ENCODE measurements at places on chromosomes 1 and 21.

GRCh38 chr1:55723001-55723400 lies 507.8 kb upstream of the USP24 start:
- no peak for DNase-seq

- DNase-seq: peak; percentile 39
These were observed 98.9 kb downstream of the TNFSF18 start for GRCh38 chr1:172951730-172952365.

DNA sequence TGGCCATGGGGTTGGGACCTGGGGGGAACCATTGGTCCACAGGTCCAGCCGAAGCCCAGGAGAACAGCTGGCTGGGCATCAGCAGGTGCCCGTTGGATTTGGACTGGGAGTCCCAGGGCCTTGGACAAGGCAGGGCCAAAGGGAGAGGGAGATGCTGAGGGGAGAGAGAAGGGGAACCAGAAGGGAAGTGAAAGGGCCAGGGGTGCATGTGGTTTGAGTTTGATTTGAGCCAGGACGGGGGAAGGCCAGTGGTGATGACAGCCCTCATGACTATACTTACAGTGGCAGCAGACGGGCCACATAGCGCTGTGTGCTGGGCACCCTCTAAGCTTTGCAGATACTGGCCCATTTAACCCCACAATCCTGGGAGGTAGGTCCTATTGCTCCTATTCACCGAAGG lies 18.8 kb downstream of the AGRN start:
- DNase-seq: no peak

DNA sequence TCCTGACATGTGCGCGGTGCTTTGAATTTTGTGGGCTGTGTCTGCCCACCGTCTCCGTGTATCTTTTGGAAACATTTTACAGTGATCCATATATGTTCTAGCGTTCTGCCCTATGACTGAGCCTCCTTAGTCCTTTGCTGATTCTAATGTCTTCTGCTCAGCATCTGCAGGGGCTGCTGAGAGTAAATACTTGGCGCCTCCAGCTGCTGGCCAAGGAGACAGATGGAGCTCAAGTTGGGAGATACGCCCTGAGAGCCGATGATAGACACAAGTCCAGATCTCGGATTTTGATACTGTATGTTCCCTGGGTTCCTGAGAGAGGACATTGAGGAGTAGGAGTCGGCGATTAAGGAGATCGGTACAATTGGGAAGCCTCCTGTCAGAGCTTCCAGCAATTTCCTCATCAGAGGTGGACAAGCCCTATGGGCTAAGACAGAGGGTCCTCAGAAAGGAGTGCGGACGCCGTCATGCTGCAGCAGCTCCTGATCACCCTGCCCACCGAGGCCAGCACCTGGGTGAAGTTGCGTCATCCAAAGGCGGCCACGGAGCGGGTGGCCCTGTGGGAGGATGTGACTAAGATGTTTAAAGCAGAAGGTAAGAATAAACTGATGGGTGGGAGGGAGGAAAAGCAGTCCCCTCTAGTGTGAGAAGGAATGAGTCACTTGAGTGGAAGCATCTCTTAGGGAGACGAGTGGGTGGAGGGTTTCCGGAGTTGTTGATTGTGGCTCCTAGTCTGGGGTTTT lies 390 bp downstream of the ZFP69B start:
- DNase-seq: no peak

DNA sequence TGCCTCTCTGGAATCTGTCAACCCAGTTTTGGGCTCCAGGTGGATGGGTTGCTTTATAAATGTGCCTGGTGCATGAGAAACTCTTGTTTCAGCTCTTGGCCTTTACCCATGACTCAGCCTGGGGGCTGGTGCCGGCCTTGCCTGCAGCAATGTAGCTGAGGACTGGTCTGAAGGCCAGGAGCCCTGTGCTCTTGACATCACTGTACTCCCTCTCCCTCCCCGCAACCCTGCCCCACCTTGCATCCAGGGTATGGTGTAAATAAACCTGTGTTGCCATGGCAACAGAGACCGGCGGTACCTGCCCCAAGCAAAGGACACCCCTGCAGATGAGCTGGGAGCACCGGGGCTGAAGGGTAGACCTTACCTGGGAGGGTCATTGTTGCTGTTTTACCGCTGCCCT lies 13.3 kb downstream of the FAM151A start:
- DNase-seq: no peak

DNA sequence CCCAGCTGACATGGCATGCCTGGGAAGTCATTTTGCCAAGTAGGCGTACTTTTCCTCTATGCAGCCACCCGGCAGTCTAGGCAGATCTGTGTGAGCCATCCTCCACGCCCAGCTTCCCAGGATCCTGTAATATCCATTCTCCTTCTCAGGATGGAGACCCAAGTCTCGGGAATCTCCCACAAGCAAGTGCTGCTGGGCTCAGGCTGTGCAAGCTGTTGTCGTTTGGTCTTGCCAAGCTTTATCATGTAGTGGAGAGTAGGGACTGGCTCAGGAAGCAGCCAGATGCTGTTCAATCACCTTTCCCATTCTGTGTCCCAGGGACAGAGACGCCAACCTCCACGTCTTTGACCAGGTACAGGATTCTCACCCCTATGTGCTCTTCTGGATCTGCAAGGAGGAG lies 191.1 kb upstream of the TMEM51 start:
- DNase-seq: no peak

GRCh38 chr1:174018565-174018964 lies 3.6 kb downstream of the RC3H1 start:
- no peak for DNase-seq

GRCh38 chr1:56627636-56628039 lies 17.5 kb upstream of the PRKAA2 start:
- no peak for DNase-seq

DNA sequence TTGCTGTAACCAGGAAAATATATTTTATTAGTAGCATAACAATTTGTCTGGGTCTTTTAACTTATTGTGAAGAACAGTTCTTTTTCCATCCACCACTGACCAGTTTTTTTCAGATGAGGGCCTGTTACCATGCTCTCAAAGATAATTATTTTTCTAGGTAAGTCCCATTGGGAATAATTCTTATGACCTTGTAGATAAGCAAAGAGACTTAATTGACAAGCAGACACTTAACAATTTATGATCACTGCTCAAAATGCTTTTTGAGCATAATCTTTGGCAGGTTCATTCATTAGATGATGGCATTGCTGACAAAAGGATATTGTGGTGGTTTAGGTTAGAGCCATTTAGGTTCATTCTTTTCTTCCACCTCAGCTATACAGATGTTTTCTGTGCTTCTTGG lies 6.6 kb downstream of the SNX27 start:
- no peak for DNase-seq

GRCh38 chr1:223219846-223220610 lies 77.0 kb upstream of the TLR5 start:
- no peak for DNase-seq

DNA sequence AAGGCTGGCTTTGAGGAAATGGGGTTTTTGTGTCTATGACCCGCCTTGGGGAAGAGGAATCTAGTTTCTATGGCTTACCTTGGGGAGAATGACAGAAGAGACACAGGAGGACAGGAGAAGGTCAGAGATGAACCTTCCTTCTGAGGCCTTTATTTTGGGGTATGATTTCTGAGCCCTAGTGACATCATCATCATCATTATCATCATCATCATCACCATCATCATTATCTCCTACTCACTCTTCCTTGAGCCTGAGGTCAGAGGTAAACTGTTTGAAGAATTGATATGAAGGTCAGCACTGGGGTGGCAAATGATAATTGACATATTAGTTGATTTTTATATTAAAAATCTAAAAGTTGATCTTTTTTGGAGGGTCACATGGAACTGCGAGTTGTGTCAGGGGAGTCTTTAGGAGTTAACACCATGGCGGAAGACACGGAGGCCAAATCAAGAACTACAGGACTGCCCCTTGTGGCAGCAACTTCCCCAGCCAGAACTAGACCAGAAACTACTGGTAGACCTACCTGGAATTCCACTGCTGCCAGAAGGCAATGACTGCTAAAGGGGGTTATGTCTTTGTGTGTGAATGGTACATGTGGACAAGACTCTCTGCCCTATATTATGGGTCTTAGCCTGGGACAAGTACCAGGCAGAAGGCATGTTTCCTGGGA lies 49.8 kb upstream of the WLS start:
- DNase-seq: no peak

DNA sequence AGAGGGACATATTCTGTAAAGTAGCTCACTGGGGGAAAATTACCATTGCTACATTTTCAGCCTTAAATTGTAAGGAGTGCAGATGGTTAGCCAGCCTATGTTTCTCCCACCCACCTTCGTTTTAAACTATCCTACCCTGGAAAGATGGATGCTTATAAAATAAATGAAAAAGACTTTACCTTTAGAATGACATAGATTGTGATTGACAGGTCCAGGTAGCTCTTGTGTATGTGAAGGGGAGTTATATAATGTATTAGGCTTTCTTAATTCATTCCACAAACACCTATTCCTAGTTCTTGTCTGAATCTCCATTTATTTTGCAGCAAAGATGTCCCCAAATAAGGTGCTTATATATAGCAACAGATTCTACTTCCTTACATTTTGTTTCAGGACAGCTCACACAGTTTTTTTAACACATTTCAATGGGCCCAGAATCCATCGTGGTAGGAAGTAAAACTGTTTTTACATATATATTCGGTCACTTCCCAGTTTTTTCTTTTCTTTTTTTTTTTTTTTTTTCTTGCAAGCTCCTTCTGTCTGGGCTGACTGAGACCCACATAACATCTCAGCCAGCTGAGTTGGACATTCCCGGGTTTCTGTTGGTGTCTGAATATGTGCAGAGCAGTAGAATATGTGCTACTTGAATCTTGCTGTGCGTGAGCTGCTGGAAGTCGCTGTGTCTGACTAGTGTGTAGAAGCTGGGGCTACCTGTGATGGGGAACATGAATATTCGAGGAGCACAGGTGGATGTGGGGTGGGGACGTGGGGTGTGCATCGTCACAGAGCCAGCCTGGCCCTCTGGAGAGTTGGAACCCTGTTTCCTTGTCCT lies 27.8 kb downstream of the UCK2 start:
- no peak for DNase-seq

GRCh38 chr1:154479764-154480421 lies 22.1 kb upstream of the TDRD10 start:
- DNase-seq: peak; percentile 78

- no peak for DNase-seq
These were observed 127.0 kb upstream of the F3 start for GRCh38 chr1:94668528-94668927.

DNA sequence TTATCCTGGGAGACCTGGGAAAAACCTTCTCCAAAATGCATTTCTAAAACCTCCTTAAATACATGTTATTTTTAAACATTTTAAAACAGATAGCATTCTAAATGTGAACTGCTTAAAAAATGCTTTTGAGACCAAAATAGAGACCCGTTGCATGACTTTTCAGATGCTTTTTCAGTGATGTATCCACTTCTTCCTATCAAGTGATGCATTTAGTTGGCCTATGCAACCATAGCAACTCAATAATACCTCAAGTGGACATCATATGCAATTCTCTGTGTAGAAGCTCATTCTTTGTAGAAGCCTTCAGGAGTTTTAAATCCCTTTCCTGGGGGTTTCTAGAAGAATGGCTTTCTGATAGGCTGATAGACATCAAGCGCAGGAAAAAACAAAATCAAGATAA lies 94.5 kb upstream of the RAVER2 start:
- DNase-seq: no peak

GRCh38 chr1:204685236-204686006 lies at the start of gene LRRN2:
Gene LRRN2 (minus strand): TSS chr1:204685738. CDS start chr1:204619992, 65,746 bp downstream.
- DNase-seq: no peak

GRCh38 chr1:167099851-167100250 lies 6.0 kb downstream of the STYXL2 start:
- DNase-seq: no peak

GRCh38 chr1:174954073-174954460 lies 45.7 kb upstream of the CACYBP start:
- DNase-seq: no peak

DNA sequence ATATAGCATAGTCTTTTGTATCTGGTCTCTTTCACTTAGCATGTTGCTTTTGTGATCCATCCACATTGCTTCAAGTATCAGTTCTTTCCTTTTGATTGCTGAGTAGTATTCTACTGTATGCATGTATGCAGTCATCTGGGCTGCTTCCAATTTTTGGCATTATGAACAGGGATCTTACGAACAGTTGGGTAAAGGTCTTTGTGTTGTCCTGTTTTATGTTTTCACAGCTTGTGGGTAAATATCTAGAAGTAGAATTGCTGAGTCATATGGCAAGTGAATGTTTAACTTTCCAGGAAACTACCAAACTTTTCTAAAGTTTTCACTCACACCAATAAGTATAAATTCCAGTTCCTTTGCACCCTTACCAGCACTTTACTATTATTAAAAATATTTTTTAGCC lies 60.9 kb downstream of the LHX4 start:
- no peak for DNase-seq

GRCh38 chr1:202501281-202501680 lies 152.8 kb downstream of the PPP1R12B start:
- DNase-seq: peak; percentile 40

DNA sequence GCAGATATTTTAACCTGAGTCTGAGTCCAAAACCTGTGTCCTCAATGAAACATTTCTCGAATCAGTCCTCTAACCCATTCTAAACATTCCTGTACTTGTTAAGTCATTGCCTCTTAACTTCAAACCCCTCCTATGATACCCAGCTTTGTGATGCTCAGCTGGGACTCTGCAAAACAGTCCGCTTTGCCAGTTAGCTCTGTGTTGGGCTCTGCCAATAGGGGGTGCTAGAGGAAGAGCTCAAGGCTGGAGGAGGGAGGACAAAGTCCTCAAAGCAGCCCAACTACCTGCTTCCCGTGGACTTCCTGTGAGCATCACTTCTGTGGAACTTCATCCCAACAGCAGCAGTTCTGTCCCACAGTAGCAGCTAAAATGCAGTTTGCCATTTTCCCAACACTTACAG lies 38.1 kb upstream of the SYT14 start:
- no peak for DNase-seq

GRCh38 chr21:26124421-26124833 lies 46.1 kb downstream of the APP start:
- DNase-seq: no peak

GRCh38 chr1:154344977-154345837 lies 19.9 kb downstream of the ATP8B2 start:
- no peak for DNase-seq

DNA sequence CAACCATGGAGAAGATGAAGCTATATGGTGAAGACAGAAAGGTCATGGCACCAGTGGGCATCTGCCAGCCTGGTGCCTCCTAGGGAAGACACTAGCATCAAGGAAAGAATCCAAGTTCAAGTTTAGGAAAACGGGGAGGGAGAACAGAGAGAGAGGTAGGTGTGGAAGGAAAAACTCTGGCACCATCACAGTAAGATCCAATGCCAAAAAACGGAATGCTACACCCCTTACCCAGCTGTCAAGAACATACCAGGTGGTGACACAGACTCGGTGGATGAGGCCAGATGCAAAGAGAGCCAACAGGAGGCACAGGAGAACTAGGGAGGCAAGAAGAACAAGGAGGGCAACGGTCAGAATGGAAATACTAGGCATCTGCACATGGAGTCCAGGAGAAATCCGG lies 3.6 kb downstream of the KRTCAP2 start:
- no peak for DNase-seq

All from fibroblast of the conjunctiva (primary cell).